CD4-positive, alpha-beta T cell treated with Interleukin-2 at 100 ng/mL for 4 hours (primary cell): ENCODE measurements at places on chromosomes 3 and 15.

- DNase-seq: no peak
Measured at GRCh38 chr3:106399761-106400160, 530.9 kb upstream of the CBLB start.

DNA sequence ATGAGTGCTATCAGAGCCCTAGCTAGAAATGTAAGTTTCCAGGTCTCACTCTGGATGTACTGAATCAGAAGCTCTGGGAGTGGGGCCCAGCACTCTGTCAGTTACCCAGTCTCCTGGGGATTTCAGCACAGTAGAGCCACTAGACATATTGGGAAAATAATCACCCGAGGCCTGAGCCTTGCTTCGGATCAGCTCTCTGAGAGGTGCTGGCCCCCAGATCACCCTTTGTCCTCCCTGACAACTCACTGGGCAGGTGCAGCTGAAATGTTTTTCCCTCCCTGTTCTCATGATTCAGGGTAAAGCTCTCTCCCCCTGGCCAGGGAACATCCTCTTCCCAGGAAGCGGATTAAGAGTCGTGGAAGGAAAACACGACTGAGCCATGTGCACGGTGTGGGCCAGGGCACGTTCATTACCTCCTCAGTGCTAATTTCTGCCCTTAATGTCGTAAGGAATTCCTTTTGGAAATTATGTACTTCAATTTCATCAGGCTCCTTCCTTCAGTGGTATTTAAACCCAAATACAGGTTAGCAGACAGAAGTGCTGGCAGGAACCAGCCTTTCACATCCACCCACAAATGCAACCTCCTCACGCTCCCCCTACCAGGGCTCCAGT is 296.7 kb upstream of the LYSMD4 start:
- no peak for DNase-seq

DNA sequence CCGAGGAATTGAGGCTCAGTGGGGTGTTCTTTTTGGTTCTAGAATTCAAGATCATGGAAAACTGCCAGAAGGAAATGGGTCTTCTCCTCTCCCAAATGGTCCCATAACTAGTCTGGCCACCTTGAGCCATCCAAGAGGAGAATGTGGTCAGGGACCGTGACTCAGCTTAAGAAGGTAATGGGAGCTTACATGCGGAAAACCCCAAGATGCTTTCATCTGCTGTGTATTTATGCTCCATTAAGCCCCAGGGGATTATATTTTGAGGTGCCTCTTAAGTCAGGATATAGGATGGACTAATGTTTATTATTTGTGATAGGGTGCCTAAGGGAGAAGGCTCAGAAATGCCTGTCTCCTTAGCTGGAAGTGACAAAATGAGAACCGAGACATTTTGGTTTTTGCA is 39.2 kb upstream of the DLG1 start:
- DNase-seq: no peak

DNA sequence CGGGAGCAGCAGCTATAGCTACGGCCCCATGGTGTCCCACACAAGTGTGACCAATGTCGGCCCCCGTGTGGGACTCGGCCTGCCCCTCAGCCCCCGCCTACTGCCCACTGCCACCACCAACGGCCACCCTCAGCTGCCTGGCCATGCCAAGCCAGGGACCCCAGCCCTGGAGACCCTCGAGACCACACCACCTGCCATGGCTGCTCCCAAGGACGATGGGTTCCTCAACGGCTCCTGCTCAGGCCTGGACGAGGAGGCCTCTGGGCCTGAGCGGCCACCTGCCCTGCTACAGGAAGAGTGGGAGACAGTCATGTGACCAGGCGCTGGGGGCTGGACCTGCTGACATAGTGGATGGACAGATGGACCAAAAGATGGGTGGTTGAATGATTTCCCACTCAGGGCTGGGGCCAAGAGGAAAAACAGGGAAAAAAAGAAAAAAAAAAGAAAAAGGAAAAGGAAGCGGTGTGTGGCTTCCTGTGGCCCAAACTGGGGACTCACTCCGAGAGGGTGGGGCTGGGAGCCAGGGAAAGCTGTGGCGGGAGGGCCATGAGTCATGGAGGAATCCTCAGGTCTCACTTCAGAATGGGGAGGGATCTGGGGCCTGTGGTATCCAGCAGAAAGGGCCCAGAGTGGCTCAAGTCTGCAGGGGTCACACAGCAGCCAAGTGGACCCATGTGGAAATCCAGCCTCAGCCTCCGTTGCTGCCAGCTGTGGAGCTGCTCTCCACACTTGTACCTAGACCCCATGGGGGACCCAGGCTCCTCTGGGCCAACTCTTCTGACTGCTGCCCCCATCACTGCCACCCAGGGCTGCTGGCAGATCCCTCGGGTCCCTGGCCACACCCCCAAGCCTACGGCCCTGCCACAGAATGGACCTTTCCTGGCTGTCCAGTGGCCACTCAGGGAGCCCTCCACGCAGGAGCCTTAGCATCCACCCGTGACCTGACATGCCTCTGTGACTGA is 26.1 kb downstream of the PTH1R start:
- no peak for DNase-seq

DNA sequence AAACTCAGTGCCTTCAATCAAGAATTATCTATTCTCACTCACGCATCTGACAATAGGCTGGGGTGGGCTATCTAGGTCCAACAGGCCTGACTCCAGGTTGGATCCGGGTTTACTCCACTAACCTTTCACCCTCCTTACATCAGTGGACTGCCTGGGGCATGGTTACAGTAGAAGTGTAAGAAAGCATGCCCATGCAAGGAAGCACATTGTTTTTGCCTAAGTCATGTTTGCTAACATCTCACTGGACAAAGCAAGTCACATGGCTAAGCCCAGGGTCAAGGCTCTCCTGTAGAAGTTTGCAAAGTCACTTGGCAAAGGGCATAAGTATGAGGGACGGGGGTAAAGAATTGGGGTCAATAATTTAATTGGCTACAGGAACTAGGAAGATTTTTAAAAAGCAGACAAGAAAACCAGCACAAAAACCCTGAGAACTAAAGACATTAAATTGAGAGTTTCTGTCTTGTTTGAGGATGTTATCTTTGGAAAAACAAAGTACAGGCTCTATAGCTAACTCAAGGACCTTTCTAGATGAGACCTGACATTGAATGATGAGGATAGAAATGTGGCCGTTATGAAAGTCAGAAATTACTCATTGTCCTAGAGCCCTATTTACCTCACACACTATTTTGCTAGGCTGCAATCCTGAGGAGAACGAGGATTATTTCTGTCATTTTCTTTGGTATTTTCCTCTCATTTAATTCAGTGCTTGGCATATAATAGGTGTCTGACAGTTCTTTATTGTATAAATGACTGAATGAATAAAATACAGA is 214.2 kb downstream of the IL20RB start:
- no peak for DNase-seq

DNA sequence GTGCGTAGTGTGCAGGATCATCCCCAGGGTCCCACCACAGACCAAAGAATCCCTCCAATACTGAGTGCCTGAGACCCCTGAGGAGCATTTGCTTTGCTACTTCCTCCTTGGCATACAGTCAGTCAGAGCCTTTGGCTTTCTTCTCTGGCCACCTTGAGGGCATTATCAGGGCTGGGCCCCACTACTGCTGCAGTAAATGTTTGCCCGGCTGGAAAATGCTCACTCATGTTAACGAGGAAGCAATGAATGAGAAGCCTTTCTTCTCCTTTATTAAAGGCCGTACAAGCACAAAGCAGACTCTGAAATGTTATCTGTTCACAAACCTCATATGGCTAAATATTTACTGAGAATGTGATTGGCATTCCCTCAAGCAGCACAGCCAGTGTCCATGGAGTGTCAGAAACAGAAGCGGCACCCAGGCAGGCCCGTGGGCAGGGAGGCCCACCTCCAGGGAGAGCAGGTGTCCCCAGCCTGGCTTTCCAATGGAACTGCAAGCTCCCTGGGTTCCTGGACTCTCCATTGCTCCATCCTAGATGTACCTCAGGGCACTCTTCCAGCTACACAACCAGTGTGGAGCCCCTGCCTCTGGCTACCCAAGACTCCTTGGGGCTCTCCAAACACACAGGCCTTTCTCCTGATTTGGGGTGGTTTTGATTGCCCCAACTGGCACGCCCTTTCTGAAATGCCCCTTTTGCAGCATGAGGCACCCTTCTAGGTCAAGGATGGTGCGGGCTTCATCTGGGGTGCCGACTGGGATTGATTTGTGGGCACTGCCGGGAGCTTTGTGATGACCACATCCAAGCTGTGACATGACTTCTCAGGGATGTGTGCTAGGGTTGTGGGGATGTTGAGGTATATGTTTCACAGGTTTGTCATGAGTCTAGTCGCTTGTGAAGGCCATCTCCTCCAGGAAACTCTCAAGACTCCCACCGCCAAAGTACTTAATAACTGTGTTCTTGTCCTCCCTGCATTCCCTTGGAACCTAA is 195.6 kb downstream of the FAM43A start:
- no peak for DNase-seq

DNA sequence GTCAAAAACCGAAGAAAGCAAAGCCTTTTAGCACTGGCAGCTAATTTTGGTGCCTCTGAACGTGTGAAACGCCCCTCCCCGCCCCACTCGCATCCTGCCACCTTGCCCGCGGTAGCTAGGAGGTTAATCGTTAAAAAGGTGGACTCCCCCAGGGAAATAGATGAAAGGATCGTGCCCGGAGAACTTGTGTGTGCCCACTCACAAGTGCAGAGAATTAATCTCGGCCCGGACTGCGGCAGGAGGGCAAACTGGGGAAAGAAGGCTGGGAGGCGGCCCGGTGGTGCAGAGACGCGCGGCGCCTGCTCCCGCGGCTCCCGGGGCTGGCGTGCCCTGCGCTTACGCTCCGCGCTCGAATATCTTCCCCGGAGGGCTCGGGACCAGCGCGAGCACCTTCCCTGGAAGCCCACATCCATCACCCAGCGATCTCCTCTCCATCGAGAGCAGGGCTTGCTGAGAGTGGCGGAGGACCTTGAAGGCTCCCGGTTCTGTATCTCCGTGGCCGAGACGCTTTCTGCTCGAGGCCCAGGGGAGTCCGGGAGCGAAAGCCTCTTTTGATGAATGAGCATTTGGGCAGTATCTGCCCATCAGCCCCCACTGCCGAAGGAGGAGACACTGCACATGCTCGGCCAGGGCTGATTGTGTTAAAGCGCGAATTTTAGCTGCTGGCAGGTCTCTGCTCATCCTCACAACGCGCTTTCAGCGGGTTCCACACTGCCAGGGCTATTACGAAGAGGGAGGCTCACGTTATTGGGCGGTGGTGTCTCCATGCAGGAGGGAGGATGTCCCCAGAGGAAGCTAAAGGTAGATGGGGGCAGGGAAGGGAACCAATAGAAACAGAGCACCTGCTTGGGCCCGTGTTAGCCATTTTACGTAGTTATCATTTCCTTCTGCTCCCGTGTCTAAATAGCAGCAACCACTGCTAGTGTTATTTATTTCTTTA is 1.3 kb upstream of the SPTSSB start:
- DNase-seq: no peak

DNA sequence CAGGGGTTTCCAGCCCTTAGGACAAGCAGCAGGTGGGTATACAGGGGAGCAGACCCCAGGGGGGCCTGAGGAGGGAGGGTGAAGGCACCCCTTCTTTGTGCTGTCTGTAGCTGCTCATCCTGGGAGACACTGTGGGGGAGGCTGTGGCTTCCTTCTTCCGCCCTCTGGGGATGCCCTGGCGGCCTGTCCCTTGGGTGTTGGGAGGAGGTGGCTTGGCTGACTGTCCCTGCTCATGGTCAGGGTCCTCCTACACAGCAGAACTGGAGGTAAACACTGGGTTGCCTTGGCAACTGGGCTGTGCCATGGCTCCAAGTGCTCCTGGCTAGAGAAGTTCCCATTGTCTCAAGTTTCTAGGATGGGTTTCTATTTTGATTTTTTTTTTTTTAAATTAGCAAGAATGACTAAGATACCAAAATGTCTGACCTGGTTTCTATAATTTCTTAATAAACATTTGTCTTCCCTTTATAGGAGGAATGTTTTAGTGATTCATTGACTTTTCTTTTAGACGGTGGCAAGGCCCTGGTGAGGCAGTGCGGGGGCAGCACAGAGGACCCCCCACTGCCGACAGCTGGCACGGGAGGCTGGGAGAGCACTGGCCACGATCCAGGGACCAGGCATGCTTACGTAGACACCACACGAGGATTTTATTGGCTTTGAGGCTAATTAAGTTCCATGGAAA is 12.4 kb downstream of the KLF13 start:
- DNase-seq: no peak

- DNase-seq: no peak
Measured at GRCh38 chr3:184466413-184466960, 86.6 kb downstream of the CHRD start.

DNA sequence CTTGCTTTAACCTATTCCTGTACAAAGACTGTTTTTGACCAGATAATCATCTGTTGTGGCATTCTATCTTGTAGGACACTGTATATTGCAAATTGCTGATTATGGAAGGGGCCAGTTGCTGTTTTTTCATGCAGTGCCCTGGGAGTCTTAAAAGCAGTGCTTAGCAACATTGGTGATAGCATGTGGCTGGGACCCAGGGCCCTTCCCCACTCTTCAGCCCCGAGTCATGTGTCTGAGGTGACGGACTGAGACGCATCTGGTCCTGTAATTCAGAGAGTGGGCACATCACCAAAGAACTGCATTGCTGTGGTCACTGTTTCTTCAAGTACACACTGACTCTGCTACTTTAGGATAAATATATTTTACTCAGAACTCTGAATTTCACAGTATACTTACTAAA is 63.4 kb downstream of the SNRK start:
- no peak for DNase-seq

- no peak for DNase-seq
Measured at GRCh38 chr3:58066842-58067241, 58.6 kb downstream of the FLNB start.

DNA sequence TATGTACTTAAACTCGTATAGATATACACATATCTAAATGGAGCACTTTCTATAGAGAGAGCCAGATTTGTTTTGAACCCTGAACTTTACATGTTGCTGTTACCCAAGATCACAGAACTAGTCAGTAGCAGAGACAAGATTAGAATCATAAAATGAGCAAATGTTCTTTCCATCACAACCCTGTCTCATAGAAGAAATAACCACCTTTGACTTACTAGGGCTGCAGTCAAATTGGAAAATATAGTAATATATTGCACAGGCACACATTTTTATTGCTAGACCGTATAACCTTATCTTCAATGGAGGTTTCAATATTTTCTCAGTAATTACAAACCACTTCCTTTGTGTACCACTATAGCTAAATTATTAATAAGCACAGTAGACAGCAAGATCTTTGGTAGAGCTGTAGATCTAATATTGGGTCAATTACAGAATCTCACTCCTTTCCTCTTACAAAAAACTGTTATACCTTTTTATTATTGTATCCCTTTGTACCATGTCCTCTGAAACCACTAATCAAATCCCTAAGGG is 41.5 kb upstream of the TBL1XR1 start:
- DNase-seq: no peak

DNA sequence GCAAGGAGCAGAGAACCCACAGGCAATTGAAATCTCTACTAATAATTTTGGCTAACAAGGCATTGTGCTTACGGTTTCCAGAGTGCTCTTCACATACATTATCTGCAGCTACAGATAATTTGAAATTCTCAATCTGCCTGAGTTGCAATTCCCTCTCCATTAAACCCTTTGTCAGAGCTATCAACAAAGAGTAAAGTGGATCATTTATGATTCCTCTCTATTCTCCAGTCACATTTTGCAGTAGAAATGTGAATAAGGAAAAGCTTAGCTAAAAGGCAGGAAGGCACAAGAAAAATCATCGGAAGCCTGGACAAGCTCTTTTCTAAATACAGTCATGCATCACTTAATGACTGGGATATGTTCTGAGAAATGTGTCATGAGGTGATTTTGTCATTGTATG is 49.6 kb downstream of the FAM98B start:
- no peak for DNase-seq
